ENCODE measurements at places on chromosomes 3 and 15. TPM values are rescaled to one million over a fixed set of nuclear protein-coding genes. Genes with fewer than 3 reads are reported as not detected.

DNA sequence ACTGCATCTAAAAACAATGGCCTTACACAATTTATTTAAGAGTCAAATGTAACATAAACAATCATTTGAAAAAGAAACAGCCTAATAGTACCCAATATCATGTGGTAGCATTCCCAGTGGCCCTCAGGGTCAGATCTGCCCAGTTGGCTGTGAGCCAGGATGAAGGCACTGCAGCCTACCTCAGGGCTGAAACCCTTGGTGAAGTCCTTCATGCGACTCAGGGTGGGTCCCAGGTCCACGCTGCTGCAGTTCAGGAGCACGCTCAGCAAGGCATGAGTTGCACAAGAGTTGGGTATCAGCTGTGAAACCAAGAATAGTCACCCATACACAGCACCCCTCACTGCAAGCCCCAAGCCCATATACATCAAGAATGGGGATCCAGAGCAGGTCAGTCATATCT lies 37.1 kb downstream of the SEMA3G start:
- DNase-seq = no peak

DNA sequence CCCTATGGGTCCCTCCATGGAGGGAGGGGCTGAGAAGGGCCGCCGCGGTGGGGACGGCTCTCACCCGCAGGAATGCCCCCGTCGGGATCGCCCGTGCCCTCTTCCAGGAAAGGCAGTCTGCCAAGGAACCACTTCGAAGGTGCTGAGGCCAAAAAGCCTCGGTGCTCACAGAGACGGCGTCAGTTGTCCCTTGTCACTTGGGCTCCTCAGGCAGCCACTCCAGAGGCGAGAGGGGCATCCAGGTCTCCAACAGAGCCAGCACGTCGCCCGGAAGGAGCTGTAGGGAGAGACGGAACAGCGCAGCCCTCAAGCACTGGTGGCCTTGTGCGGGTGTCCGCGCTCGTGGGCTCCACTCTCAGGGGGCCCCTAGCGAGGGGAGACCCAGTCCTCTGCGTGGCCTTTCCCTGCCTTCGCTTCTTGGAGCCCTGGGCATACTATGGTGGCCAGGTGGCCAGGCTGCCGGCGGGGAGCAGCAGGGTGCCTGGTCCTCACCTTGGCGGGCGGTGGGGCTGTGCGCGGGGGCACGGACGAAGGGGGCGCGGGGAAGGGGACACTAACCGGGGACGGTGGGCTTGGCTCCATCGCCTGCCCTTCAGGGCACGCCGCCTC lies 994 bp downstream of the MESP1 start:
- no peak for DNase-seq

DNA sequence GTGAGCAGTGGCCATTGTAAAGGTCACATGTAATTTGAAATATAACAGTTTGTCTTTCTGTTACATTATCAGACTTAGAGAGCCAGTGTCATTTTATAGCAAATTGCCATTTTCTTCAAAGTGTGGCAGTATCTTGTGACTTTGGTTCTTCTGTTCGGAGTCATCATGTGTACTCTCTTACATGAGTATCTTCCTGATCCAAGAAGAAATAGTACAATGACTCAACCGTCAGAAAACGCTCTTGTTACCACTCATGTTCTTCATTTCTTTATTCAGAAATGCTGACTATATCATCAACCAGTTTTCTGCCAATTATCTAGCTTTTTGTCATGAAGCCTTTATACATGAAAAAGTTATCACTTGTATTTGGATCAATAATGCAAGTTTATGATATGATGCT lies 93.6 kb upstream of the CGNL1 start:
- no peak for DNase-seq

GRCh38 chr15:98873441-98874218 lies 134.0 kb downstream of the PGPEP1L start:
- DNase-seq = no peak

DNA sequence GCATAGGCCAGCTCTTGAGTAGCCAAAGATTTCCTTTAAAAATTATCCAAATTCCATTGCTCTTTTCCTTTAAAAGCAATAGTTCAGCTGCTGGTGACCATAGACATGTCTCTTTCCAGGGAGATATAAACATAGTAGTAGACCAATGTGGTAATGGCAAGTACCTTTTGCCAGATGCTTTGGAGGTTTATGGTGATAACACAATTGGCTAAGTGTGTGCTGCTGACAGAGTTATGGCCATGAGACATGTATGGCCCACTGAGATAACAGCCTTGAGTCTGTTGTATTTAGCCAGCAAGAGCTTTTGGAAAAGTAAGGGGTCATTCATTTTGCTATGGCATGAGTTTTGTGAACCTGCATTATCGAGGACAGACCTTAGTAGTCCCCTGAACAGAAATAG lies 1146.8 kb downstream of the TUSC7 start:
- DNase-seq = no peak

DNA sequence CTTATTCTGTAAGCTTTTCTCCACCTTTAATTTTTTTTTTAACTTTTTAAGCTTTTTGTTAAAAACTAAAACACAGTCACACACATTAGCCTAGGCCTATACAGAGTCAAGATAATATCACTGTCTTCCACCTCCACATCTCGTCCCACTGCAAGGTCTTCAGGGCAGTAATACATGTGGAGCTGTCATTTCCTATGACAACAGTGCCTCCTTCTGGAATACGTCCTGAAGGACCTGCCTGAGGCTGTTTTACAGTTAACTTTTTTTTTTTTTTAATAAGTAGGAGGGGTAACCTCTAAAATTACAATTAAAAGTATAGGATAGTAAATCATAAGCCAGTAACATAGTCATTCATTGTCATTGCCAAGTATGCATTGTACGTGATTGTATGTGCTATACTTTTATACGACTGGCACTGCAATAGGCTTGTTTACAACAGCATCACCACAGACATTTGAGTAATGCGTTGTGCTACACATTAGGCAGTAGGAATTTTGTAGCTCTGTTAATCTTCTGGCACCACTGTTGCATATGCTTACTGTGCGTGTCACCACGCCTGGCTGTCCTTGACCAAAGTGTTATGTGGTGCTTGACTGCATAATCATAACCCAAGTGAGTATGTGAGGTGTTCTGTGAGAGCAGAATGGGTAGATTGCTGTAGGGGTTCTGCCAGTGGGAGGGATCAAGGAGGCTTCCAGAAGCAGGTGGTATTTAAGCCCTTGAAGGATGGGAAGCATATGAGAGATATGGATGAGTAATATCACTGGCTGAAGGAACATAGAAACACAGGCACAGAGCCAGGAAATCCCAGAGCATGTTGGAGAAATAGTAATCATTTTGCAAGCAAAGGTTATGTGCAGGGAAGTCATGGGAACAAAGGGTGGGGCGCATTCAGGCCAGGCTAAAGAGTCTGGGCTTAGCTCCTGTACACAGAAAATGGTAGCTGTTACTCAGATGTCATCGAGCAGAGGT lies 18.3 kb downstream of the FBXO22 start:
- no peak for DNase-seq

- DNase-seq = no peak
Measured at GRCh38 chr3:130661140-130661891, 85.3 kb downstream of the PIK3R4 start.

- DNase-seq = no peak
Measured at GRCh38 chr15:26201177-26201858, 338.2 kb upstream of the ATP10A start.

DNA sequence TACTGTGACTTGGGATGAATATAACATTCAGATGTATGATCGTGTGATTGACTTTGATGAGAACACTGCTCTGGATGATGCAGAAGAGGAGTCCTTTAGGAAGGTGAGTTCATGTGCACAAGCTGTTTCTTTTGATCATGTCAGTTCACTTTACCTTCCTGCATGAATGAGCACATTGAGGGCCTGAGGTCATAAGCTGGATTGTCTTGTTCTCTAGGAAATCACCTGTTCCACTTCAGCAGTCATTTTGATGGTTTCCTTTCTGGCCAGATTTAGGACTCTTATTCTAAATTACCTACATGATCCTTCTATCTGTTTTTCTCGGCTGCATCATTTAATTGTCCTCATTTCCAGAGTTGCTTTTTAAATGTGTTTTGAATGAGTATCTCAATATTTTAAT lies 4.1 kb downstream of the RCN2 start:
- DNase-seq = no peak

DNA sequence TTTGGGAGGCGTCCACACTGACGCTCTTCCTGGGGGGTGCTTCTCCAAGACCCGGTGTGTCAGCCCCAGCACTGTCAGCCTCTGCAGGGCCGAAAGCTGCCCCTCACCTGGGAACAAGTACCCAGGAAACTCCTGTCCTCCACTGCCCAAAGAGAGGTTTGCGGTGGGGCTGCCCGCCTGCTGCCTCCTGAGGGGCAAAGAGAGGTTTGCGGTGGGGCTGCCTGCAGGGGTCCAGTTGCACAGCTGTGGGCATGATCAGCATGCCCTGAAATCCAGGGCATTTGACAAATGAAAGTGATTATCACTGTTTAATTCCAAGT lies 15.1 kb upstream of the SNRPA1 start:
- DNase-seq = no peak

DNA sequence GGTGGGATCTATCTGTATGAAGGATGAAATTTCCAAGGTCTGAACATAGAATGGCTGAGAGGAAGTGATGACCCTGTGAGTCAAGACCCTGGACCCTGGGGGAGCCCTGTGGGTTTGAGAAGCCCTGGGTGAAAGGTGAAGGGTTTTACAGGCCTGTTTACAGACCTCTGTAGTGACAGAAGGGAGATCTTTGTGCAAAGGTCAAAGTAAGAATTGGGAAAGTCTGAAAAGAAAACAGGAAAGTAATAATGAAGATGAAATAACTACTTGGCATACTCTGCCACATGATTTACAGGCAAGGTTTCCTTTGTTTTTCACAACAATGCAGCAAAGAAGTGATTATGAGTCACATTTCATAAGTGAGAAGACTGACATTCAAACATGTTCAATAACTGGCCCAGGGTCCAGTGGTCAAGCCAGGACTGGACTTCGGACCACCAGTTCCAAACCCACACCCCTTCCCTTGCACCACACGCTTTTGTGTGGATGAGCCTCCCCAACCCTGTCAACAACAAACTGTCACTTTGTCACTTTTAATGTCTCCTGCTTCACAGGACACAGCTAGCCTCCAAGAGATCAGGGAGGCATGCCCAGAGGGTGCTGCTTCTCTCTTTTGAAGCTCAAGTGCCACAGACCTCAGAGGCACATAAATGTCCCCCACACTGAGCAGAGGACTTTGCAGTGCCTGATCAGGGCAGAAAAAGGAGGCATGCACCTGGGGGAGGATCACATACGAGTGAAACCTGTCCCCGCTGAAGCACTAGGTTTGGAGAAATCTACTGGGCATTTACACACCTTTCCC lies 21.5 kb downstream of the CD86 start:
- DNase-seq = no peak

- no peak for DNase-seq
Measured at GRCh38 chr3:59997583-59997982, 947.8 kb upstream of the CFAP20DC start.

GRCh38 chr15:92112711-92113110 lies 259.2 kb downstream of the SLCO3A1 start:
- no peak for DNase-seq

GRCh38 chr15:98413933-98414546 lies 234.3 kb upstream of the IGF1R start:
- no peak for DNase-seq

HTR3E gene
- total RNA-seq = not detected

C3orf80 gene
- total RNA-seq = 0.44 TPM

Measured in neural crest cell (in vitro differentiated cells).